ENCODE measurements at places on chromosomes 1 and 21.
A peak's percentile ranks its signal among the peaks of the same experiment; 100 is the strongest.

- no peak for DNase-seq
Measured at GRCh38 chr1:244941121-244941520, 76.8 kb upstream of the HNRNPU start.

- no peak for DNase-seq
Measured at GRCh38 chr1:36766481-36766880, 267.8 kb downstream of the GRIK3 start.

GRCh38 chr1:201702936-201703335, 126.0 kb upstream of the IPO9 start:
- DNase-seq: no peak

- no peak for DNase-seq
Measured at GRCh38 chr1:205780335-205780734, 5.1 kb upstream of the RAB29 start.

DNA sequence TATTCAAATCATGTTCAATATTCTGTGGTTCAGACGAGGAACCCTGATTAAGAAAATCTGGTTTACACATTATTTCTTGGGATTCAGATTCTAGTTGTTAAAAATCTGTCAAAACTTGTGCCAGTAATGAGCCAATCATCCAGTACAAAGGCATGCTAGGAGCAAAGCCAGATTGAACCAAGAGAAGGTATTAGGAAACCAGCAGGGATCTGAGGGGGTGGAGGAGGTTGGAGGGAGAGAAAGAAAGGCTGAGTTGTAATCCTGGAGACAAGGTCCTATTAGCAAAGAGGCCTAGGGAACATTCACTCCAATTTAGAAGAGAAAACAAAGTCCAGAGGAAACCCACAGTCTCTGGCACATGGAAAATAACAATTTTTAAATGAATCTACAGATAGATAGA, 352.9 kb downstream of the LTN1 start:
- no peak for DNase-seq

GRCh38 chr1:238107322-238107721, 216.6 kb upstream of the ZP4 start:
- no peak for DNase-seq

DNA sequence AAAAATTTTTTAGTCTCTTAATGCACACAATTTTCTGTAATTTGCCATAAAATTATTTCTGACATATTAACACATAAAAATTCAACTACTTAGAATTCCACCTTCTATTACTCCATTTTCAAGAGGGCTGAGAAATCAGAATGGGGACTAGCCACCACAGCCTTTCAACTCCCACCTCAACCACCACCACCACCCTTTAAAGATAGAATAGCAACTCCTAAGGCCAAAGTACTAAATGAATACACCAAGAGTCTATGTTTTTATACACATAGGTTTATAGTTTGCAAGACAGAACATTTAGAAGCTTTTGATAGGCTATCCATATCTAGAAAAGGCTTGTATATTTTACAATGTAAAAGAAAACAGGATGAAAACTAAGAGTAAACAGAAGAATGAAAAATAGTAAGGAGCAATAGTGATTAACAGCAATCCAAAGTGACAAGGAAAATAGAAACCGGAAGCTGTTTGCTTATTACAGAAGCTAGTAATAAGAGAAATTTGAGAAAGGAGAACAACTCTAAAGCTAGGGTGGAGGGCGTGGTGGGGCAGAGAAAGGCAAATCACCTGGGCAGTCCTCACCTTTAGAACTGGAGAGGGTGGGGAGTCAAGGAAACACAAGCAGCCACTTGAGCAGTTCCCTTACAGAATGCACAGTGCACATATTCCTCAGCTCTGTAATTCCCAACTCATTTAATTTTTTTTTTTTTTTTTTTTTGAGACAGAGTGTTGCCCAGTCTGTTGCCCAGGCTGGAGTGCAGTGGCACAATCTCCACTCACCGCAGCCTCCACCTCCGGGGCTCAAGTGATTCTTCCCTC, 27.7 kb downstream of the EPS15 start:
- DNase-seq: peak; percentile 37

DNA sequence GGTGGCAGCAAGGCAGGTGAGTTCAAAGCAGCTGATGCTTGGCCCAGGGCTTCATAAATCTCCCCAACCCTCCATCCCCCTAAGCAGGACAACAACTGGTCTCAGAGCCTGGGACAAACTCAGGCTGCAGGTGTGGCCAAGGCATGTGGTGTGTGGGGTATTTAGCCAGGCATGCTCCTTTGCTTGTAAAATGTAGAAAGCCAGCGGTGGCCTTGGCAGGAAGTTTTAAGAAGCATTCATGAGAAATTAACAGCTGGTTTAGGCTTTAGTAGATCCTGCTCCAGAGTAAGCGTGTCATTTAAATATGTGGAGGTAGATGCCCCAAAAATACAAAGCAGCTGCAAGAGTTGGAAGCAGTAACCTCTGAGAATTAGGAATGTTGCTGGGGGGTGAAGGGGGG, 44.8 kb downstream of the NTPCR start:
- DNase-seq: no peak

GRCh38 chr1:192601567-192601966, 26.0 kb downstream of the RGS1 start:
- no peak for DNase-seq

- peak; percentile 75 for DNase-seq
Measured at GRCh38 chr1:107829036-107829770, 135.8 kb downstream of the VAV3 start.

- DNase-seq: no peak
Measured at GRCh38 chr1:98454666-98455065, 206.9 kb upstream of the SNX7 start.

- DNase-seq: no peak
Measured at GRCh38 chr1:74474585-74474984, 37.8 kb downstream of the LRRC53 start.

GRCh38 chr1:188314557-188315137, 1485.9 kb downstream of the PLA2G4A start:
- no peak for DNase-seq

DNA sequence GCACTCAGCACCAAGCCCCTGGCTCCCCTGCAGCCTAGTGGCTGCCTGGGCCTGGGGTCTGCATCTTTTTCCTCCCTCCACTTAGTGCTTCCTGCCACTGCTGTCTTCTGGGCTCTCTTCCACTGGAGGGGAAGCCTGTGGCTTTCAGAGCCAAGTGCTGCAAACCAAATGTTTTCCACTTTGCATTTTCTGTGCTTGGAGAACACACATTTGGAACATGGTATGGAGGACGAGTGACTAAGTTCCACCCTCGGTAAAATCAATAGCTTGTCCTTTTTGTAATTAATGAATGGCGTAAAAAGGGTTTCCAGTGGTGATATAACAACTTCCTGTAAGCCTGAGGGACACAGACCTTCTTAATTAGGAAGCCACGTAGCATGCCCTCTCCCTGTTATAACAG, 10.1 kb upstream of the GPR153 start:
- no peak for DNase-seq
